AG20443 (cell line): ENCODE measurements at places on chromosomes 16 and 17.

- DNase-seq, result no peak
Observed at GRCh38 chr17:40560592-40561293, 4.5 kb downstream of the CCR7 start.

GRCh38 chr17:66850692-66851091 lies 15.8 kb downstream of the CACNG5 start:
- no peak for DNase-seq

DNA sequence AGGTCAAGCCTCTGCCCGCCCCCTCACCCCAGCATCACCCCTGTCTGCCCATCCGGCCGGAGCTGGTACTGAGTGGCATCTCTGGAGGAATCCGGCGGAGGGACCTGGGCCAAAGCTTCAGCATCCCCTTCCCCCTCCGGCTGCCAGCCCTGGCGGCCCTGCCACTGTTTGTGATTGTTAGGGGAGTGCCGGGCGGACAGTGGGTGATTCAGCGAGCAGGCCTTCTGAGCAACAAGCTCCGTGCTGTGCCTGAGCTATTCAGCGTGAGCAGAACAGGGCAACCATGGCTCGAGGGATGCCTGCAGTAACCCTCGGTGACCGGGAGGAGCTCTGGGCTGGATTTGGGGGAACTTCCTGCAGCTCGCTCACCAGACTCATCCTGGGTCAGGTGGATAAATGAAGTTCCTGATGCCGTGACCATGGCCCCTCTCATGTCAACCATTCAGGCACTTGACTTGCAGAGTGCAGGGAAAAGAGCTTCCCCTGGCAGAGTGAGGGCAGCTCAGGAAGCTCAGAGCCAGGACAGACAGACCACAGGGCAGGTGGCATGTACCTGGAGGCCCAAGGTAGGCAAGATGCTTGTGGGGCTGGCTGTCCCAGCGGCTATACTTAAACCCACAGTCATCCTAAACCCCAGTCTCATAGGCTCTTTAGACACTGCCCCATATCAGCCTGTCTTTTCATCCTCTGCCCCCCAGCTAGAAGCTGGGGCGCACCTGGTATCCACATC lies 24.3 kb upstream of the MLKL start:
- peak; percentile 81 for DNase-seq

DNA sequence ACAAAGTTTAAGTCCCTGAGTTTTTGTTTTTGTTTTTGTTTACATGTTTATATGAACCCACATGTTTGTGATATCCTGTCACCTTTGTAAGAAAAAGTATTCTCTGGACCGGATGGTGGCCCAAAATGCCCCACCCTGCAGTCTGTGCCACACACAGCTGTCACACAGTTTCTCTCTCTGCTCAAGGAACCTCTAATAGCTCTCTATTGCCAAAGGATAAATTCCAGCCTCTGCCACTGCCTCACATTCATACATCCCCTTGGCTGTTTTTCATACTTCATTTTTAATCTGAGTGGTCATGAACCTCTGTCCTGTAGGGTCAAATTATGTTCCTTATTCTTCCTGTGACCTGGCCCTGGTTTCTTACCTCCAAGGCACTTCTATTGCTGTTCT lies 520.3 kb upstream of the CDH5 start:
- peak; percentile 48 for DNase-seq

DNA sequence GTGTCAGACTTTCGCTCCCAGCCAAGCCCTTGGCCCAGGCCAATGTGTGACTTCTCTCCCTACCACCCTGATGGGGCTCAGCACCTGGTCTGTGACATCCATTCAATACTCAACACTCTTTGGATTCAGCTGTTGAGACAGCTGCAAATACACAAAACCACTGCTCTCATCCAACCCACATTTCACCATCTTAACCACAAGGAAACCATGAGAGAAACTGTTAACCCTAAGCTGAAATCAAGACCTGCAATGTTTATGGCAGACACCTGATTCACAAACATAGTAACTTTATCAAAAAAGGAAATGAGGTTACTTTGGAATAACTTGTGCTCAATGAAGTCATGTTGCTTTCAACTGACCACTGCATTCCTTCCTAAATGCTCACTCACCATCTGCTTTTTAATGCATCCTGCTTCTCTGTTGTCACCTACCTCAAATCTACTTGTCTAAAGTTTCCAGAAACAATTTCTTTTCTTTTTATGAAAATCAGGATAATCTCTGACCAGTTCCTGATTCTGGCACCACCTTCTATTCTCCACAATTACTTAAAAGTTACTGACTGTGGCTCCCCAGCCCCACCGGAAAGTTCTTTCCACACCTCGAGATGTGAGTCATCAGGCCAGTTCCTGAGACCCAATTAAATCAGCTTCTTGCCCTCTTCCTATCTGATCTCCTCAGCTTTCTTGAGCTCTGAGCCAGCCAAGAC lies 88.2 kb downstream of the NOG start:
- DNase-seq, result peak; percentile 68

DNA sequence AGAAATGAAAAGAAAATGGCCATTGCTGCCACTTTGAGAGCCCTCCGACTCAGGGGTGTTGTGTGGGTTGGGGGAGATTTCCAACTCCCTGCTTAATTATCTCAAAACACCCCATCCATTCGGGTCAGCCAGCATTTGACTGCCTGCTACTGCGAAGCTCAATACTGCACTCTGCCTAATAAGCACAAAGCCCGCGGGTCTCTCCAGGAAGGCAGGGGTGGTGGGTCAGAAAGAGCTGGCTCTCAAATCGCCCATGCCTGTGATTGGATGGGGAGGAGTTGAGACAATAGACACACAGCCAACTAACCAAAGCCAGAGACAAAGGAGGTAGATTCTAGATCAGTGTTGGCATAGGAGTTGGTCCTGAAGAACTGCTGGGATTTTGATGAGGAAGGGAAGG lies 2.3 kb upstream of the XAF1 start:
- DNase-seq, result no peak

DNA sequence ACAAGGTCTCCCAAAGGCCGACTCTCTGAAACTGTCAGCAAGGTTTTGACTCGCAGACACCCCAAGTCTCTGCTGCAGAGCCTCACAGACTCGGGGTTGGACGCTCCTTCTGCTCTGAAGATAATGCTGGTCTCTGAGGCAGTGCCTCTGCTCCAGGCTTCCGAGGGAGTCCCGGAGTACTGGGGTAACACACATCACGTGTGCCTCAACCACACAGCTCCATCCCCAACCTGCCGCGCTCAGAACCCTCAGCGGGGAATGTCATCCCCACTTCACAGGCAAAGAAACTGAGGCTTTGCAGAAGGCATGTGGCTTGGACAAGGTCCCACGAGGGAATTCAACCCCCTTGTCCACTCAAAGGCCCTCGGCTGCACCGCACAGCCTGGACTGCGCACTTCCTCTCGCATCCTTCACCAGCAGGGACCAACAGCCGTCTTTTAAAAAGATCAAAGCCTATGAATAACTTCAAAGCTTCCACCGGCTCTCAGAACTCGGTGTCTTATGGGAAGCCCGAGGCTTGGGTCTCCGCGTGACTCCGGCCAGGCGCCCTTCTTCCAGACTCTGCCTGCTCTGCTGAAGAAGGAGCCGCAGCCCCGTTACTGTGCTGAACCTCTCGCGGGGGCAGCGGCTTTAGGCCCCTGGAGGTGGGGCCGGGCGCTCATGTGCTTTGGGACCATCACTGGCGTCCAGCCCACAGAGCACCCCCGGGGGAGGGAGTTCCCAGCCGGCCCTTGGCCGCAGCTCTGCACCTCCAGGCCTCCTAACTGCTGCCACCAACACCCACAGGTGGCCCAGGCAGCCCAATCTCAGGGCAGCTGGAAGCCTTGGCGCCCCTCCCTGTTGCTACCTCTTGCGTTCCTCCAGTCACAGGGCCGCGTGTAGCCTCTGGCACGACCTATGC lies 2.2 kb downstream of the TMEM204 start:
- no peak for DNase-seq

GRCh38 chr16:68481636-68482035 lies 33.3 kb upstream of the SMPD3 start:
- no peak for DNase-seq
